Stimulated activated CD4-positive, alpha-beta T cell treated with anti-CD3 and anti-CD28 coated beads, Interleukin-15, amount 100 ng/mL, for 48 hours (primary cell): ENCODE measurements at places on chromosomes 5 and 9.
A peak's percentile ranks its signal among the peaks of the same experiment; 100 is the strongest.

GRCh38 chr5:120103495-120103894 is 360.6 kb upstream of the PRR16 start:
- DNase-seq = no peak

- peak; percentile 64 for DNase-seq
Measured at GRCh38 chr9:6715755-6716643, 41.8 kb upstream of the KDM4C start.

- no peak for DNase-seq
Measured at GRCh38 chr5:1550287-1551076, 26.7 kb upstream of the LPCAT1 start.

GRCh38 chr5:66652818-66653217 is 56.6 kb downstream of the MAST4 start:
- DNase-seq = no peak

- no peak for DNase-seq
Measured at GRCh38 chr9:110672873-110673510, 4.4 kb downstream of the MUSK start.

DNA sequence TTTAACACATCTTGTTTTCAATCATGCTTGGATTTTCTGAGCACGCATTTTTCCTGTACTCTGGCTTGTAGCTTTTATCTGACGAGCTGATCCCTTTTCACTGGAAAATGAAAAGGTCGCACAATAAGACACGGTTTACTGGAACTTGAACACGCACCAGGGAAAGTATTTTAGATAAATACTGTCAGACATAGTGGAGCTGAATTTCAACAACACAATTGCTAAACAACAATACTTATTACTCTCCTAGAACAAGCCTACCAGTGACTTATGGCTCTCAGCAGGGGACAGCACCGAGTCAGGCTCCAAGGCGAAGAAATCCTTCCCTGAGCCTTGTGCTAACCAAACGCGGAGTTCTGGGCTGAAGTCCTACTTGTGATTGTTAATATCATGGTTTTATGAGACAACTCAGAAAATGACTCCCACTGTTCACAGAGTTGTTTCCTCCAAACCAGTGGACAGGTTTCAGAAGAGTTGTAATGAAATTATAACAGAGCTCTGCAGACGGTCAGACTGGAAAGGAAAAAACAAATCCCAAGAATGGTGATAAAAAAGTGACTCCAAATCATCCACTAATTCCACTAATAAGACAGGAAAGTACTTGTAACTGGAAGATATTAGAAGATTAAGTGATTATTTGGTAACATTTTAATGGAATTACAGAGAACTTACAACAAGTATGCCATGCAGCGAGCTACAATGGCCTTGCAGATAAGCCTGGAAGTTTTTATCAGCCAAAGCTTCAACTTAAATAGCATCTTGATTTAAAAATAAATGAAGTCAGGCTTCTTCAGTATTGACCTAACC is 359.6 kb downstream of the EBF1 start:
- DNase-seq = no peak

DNA sequence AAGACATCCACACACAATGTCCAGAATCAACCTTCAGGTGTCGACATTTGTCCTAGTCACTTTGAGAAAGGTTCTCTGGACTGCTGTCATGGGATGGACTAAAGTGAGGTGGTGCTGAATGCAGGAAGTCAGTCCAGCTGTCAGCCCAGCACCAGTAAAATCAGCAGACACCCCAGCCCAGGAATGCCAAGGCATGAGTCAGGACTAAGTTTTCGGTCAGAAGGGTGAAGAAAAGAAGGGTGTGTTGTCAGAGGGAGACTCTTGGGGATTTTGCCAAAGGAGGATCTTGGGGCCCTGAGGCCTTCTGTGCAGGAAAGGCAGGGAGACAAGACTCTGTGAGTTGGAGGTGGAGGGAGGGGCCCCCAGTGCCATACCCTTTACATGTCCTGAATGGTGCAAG is 69.0 kb upstream of the XPA start:
- DNase-seq = no peak

DNA sequence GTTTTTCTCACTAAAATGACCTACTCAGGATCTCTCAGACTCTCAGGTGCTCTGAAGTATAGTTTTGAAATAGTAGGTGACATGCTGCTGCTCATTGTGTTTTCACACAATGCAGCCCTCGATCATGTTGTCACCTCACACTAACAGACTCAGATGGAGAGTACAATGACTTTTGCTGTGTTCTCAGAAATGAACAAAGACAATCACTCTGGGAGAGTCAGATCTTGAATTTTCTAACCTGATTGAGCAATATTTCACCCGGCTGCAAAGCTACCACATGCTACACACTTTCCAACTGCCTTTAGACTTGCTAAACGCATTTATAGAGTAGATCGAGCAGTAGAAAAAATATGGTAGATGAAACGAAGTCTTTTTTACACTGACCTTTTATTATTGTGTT is 113.4 kb downstream of the ST8SIA4 start:
- no peak for DNase-seq

DNA sequence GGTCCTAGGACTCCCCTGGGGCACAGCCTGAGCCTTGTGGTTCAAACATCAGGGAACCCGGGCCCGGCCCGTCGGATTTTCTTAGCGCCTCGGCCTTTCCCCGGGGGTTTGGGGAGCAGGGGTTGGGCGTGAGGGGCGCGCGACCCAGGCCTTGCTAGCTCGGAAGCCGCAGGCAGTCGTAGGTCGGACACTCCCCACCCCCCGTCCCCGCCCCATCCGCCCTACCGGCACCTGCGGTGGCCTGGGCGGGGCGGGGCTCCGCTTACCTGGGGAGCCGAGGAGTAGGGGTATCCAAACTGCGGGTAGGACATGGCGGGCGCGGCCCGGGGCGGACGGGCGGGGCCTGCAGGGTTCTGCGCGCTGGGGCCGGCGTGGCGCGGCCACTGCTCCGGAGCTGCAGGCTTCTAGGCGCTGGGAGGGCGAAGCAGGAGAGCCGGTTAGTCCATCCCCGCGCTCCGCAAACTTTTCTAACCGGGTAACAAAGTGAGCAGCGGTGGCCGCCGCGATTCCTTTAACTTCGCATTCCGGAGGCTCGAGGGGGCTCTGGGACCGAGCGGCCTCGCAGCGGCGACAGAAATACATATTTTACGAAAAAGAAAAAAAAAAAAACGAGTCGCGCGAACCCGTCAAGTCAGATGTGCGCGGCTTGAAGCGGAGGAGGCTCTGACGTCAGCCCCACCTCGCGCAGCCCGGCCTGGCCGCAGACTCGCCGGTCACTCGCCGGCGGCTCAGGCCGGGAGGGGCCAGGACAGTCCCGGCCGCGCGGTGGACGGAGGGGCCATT is at the start of gene IRX4:
Gene IRX4 (minus strand): TSS at position 589 of the 783 bp plus-strand sequence. CDS start 278 bp downstream, at position 311.
- no peak for DNase-seq

- DNase-seq = no peak
Measured at GRCh38 chr5:156310115-156310514, 16.8 kb upstream of the SGCD start.

DNA sequence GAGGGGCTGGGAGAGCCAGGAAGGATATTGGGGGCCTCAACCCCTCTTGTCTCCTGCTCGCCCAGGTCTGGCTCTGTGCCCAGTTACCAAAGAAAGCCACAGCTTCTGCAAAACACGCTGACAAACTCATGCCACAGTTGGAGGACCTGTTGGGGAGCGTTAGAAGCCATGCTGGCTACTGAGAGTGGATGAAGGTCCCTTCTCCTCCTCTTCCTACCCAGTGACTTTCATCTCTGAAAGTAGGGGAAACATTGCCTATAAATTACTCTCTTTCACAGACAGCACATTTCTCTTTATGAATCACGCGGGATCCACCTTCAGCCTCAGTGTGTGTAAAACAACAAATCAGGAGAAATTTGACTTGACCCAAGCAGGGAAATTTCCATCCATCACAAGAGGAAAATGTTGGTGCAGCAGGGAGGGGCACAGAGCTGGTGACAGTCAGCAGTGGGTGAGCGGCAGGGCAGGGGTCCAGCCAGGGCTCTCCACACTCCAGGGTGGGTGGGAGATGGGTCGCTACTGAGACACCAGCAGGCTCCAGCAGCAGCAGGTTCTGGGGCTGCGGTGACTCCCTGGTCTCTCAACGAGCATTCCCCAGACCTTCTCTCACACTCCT is 181.9 kb downstream of the FGF18 start:
- no peak for DNase-seq

GRCh38 chr5:136626531-136626930 is 261.2 kb upstream of the TRPC7 start:
- no peak for DNase-seq

DNA sequence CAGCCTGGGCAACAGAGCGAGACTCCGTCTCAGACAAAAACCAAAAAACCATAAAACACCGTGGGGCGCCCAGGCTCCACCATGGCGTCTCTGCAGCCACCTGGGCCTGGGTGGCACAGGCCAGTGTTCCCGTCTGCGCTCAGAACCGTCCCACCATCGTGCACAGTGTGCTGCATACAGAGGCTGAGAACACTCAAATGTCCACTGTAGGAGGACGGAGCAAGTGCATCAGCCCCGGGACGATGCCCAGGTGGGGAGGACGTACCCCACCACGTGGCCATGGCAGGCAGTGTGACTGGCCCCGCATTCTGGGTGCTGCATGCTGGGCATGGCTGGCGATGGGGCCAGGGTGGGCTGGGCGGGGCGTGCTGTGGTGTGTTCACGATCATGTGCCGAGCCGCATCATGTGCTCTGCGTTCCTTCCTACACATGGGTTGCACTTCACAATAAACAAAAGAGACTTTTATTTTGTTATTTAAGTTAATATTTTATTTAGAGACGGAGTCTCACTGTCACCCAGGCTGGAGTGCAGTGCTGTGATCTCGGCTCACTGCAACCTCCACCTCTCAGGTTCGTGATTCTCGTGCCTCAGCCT is 37.8 kb downstream of the EXD3 start:
- no peak for DNase-seq

DNA sequence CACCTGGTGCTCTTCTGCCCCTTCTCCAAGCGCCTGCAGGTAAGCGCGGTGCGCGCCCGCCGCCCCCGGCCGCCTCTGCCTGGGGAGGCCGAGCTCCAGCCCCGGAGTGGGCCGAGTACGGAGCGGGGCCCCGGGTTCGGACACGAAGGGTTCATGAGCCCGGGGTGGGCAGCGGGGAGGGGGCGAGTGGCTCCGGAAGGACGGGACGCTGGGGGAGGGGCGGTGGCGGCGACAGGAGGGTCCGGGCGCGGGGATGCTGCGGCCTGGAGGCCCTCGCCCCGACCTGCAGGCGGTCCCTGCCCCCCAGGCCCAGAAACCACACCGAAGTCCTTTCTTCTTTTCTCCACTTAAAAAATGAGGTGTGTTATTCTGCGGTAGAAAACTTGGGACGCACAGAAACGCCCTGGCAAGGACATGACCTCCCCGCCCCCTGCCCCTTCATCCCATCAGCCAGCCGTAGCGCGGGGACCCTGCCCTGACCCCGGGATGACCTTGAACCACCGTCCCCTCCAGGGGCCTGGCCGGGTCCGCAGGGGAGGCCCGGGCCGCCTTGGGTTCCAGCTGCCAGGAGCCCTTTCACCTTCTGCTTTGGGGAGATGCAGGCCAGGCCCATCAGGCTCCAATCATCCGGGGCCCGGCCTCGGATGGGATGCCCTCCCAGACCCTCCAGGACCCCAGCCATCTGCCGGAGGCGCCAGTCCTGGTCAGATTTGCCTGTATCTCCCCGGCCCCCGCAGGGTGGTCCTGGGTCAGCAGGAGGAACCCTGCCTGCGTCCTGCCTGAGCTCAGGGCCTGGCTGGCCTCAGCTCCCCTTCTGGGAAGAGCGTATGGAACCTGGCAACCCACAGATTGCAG is 545 bp downstream of the DIPK1B start:
- no peak for DNase-seq

- DNase-seq = no peak
Measured at GRCh38 chr5:68759593-68759992, 334.2 kb upstream of the SLC30A5 start.

GRCh38 chr5:10307206-10308148 is at the start of gene CMBL:
Gene CMBL, minus strand, starts transcription at chr5:10307902. Its CDS starts 17,140 bp downstream, at chr5:10290762.
- no peak for DNase-seq

- DNase-seq = no peak
Measured at GRCh38 chr5:140094889-140095288, 19.0 kb upstream of the PURA start.

GRCh38 chr5:54440456-54440893 is 15.0 kb upstream of the HSPB3 start:
- no peak for DNase-seq

- no peak for DNase-seq
Measured at GRCh38 chr9:112296929-112297328, 36.5 kb downstream of the PTBP3 start.

GRCh38 chr5:142327111-142327842 is 2.5 kb upstream of the SPRY4 start:
- no peak for DNase-seq

DNA sequence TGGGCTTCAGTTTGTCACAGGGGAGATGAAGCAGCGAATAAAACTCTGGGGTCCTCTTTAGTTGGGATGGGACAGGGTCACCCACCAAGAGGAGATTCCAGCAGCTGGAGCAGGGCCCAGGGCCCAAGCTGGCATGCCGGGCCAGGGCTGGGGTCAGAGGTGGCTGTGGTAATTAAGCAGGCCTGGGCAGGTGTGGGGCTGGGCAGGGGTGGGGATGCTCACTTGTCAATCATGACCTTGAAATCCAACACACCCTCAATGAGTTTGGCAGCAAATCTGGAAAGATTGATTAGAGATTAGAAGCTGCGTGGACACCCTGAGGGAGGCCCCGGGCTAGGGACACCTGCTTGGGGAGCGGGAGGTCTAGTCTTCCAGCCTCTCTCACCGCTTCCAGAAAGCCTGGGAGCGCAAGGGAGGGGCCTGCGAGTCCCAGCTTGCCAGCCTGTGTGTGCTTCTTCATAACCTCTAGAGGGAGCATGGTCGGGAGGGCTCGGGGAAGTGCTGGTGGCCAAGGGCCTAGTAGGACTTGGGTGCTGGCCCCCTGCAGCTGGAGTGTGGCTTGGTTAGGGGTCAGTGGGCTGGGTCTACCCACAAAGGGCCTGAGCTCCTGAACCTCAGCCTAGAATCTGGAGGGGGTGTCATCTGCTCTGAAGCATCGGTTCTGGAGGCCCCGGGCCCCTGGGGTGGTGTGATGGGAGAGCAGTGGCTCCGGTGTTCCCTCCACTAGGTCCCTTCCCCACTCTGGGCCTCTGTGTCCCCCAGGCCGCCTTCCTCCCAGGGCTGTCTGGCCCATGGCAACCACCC is 7.6 kb downstream of the CRAT start:
- no peak for DNase-seq
